ENCODE measurements at places on chromosomes 16 and 17. TPM values are rescaled to one million over a fixed set of nuclear protein-coding genes. Genes with fewer than 3 reads are reported as not detected.

GRCh38 chr17:66691644-66692420, 143.1 kb upstream of the CACNG5 start:
- DNase-seq: peak; percentile 49

DNA sequence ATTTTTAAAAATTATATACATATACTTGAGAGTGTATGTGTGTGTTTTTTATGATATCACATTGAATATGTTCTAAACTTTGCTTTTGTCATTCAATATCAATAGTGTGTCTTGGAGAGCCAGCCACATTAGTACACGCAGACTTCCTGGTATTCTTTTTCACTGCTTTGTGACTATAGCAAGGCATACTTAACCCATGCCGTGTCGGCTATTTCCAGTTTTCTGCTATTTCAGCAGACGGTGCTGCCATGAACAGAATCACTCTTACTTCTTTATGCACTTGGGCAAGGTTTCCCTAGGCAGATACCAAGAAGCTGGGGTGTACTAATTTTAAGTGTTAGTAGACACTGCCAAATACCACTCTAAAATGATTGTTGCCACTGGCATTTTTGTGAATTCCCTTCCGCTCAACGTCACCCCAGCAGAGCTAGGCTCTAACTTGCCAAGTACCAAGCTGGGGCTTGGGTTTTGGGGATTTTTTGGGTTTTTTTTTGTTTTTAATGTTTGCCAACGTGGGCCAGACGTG, 134.9 kb downstream of the SOCS1 start:
- DNase-seq: no peak

- no peak for DNase-seq
Measured at GRCh38 chr17:50087912-50088405, 7.2 kb upstream of the PDK2 start.

Gene ARMC5
- 11.2 TPM for total RNA-seq

Gene SLFN11
- 59.7 TPM for total RNA-seq

Gene EPN3
- total RNA-seq: not detected

Gene KRTAP4-1
- total RNA-seq: not detected

Measured in GM23248 (cell line).